ENCODE measurements at places on chromosomes 6 and 20. TPM values are rescaled to one million over a fixed set of nuclear protein-coding genes. Genes with fewer than 3 reads are reported as not detected.

Gene ADTRP
- 0.67 TPM for total RNA-seq

Gene CLVS2
- total RNA-seq = 0.54 TPM

Gene FOXF2
- 154 TPM for total RNA-seq

Gene SPATA2
- 5.0 TPM for total RNA-seq

Gene DDO
- total RNA-seq = 3.6 TPM

Gene SOX12
- 3.4 TPM for total RNA-seq

Gene LY6G5C
- total RNA-seq = not detected

Gene CD109
- total RNA-seq = 7.9 TPM

Gene HLA-DQB1
- total RNA-seq = 5.8 TPM

Gene PRSS16
- 2.3 TPM for total RNA-seq

Gene GHRH
- total RNA-seq = not detected

Gene CUTA
- 90.2 TPM for total RNA-seq

Gene IL17A
- not detected for total RNA-seq

Gene THBS2
- 41.9 TPM for total RNA-seq

Gene BPIFB6
- total RNA-seq = not detected

Gene CST3
- 1,043 TPM for total RNA-seq

Gene GSTA2
- not detected for total RNA-seq

Gene NMBR
- not detected for total RNA-seq

Gene TSPO2
- not detected for total RNA-seq

All from gastroesophageal sphincter (tissue), 4 donors.